ENCODE measurements at places on chromosomes 5 and 9.

DNA sequence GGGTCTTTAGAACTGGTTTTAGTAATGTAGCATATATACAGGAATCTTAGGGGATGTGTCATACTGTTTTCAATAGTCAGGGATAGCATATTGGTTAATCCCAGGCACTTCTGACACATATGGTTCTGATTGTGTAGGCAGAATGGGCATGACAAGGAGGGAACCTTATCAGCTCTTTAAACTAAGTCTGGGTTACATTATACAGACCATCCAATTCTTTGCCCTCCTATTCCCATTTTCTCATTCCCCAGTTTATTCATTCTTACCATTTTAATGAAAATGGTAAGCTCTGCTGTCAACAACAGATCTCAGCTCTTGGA is 85.1 kb downstream of the NDUFAF2 start:
- no peak for DNase-seq

- peak; percentile 44 for DNase-seq
These were observed 707 bp downstream of the GTF3C5 start for GRCh38 chr9:133031496-133031911.

DNA sequence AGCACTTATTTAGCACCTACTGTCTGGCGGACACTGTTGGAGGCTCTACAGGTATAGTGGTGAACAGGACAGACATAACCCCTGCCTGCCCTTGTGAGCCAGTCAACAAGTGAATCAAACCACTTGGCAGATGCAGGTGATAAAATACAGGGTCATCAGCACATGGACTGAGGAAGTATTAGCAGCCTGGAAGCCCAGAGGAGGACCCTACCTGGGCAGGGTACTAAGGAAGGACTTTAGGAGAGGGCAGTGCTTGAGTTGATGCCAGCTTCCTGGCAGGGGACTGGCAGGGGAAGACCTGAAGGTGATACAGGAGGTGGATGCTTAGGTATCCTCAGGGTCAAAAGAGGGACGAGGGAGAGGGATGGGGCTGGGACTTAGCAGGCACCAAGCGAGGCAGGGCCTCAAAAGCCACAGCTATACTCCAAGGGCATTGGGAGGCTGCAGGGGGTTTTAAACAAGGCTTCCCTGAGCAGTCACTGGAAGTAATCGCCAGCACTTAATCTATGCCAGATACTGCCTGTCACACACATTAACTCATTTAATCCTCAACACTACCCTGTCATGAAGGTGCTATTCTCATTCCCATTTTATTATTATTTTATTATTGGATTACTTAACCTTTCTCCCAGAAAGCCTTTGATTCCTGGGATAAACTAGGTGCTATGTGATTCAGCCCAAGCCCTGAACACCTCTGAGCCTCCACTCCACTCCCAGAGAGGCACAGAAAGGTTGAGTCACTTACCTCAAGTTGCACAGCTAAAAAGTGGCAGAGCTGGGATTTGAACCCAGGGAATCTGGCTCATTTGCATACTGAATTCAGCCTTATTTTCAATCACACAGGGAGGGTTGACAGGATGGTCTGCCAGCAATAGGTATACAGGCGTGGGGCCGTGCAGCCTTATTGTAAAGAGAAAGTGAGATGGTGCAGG is 63.8 kb upstream of the ORM1 start:
- DNase-seq = no peak

DNA sequence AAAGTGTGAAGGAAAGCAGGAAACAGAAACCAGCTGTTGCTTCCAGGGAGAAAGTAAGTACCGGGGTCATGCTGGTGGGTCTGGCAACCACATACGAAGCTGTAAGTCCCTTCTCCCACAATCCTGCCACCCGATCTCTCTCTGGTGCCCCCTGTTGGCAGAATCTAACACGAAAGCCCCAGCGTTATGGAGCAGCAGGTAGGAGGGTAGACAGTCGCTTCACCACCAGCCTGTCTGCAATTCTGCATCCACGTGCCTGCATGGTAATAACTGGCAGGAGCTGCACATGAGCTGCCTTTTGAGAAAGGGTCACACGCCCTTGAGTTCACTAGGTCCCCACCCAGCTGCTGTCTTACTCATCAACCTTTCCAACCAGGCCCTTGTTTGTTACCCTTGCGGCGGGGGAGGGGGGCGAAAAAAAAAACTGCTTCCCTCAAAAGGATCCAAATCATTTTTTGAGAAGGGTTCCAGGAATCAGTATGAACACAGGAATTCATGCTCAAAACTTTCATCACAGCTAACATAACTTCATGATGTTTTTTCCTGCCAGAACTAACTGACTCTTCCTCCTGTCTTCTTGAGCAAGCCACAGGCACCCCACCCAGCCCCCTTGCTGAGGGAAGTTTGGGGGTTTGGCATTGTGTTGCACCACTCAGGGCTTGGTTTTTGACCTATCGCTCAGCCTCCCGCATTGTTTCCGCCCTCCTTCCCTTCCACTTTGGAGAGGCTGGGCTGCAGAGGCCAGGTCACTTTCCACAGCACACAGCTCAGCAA is 19.6 kb upstream of the TMEM252 start:
- peak; percentile 69 for DNase-seq

DNA sequence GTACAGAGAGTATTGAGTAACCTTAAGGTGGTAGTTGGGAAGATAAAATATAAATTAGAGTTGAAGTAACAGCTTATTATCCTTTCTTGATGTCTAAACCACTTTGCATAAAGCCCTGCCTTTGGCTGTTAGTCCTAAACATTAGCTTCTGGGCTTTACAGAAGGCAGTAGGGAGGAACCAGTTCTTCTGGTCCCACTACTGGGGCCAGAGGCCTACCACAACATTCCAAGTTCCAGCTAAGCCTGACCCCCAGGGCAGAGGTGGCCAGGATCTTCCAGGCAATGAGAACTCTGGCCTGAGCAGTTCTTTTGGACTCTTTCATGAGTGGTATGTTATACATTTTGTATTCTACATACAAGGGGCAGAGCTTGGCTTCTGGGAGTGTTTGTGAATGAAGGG is 26.1 kb downstream of the DNAI1 start:
- no peak for DNase-seq

DNA sequence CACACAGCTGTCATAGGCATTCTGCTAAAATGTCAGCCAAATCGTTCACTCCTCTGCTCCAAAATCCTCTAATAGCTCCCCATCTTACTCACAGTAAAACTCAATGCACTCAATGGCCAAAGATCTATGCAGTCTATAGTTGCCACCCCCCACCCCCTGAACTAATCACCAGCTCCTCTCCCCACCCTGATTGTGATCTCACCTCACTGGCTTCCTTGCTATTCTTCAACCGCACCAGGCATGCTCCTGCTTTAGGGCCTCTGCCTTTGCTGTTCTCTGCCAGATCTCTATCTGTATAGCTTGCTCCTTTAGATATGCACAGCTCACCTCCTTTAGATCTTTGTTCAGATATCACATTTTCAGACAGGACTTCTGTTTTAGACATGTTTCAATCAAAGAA is 33.2 kb upstream of the SNX2 start:
- no peak for DNase-seq

GRCh38 chr9:131633491-131634031 is 88.2 kb downstream of the PRRT1B start:
- DNase-seq = no peak

- DNase-seq = no peak
These were observed 10.0 kb upstream of the AGPAT2 start for GRCh38 chr9:136697146-136697820.

GRCh38 chr5:100600298-100600994 is 65.3 kb downstream of the FAM174A start:
- DNase-seq = no peak

DNA sequence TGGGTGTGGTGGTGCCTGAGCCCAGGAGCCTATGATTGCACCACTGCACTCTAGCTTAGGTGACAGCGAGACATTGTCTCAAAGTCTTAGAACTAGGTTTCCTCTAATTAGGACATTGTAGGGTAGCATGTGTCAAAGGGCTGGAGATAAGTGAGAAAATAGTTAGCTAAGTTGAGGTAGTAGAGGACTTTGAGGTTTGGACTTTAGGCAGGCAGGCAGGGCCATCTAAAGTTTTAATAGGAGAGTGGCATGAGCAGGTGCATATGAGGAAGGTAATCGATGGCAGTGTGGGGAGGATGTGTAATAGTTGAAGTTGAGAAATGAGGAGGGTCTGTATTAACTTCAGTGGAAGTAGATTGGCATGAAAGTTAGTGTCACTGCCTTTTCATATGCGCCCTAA is 21.1 kb downstream of the CNOT6 start:
- no peak for DNase-seq

- no peak for DNase-seq
These were observed 94.6 kb upstream of the KLF4 start for GRCh38 chr9:107584186-107584585.

DNA sequence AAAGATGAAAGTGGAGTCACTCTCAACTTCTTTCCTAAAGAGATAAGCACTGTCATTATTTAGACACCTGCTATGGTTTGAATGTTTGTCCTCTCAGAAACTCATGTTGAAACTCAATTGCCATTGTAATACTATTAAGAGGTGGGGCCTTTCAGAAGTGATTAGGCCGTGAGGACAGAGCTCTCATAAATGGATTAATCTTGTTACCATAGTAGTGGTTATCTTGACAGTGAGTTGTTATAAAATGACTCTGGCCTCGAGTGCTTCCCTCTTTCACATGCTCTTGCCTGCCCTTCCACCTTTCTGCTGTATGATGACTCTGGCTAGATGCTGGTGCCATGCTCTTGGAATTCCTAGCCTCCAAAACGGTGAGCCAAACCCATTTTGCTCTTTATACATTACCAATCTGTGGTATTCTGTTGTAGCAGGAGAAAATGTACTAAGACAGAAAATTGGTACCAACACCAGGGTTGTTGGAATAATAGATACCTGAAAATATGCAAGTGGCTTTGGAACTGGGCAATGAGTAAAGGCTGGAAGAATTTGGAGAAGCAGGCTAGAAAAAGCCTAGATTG is 38.0 kb downstream of the GDA start:
- no peak for DNase-seq

DNA sequence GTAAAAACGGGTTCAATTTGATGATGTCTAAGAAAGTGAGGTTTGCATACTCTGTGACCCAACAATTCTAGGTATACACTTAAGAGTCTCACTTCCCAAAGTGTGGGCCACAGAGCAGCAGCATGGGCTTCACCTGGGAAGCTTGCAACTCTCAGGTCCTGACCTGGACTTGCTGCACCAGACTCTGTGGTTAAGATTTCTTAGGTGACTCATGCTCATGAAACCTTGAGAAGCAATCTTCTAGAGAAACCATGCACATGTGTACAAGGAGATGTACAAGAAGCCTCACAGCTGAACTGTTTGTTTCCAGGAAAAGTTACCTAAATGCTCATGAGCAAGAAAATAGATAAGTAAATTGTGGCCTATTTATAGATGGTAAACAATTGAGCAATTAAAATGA is 30.0 kb downstream of the DNAJC21 start:
- peak; percentile 16 for DNase-seq

- DNase-seq = no peak
These were observed 128.6 kb downstream of the SPATA31D1 start for GRCh38 chr9:82117026-82117811.

DNA sequence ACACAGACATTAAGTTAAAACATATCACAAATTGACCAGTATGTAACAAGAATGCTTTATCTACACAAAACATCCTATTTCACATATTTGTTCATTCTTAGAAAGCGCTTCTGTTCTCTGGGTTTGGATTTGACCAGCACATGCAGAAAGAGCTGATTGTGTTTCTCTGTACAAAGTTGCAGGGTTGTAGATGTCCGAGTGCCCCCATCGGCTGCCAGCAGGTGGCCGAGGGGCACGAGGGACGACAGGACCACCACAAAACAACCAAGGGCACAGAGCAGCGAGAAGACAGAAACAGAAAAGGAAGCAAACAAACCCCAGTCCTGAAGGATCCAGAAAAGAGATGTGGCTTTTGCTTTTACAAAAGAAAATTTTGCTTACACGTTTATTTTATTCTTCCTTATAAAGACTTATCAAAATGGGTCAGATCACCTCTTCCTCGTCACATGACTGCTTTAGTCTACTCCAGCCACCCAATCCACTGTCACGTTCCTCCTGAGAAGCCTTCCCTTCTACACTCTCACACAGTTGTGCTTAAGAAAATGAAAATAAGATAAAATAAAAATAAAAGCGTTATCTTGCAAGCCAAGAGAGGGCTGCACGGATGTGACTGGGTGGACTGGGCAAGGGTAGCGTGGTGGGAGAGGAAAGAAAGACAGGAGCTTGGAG is 9.5 kb downstream of the OTP start:
- DNase-seq = no peak

DNA sequence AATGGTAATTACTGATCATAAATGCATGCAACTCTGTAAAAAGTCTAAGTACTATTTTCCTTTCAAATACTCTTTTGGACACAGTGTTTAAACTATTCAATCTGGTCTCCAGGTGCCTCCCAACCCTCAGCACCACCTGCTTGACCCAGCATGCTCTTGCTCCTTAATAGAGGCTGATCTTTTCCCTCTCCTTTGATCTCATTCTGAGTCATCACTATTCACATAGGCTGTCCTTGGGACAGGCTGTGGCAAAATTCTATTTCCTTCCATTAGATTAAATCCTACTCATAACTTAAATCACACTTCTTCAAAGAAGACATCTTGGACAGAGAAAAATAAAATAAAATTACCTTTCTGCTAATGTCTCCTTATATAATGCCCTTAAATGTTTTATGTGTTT is 199.4 kb upstream of the ST8SIA4 start:
- no peak for DNase-seq

DNA sequence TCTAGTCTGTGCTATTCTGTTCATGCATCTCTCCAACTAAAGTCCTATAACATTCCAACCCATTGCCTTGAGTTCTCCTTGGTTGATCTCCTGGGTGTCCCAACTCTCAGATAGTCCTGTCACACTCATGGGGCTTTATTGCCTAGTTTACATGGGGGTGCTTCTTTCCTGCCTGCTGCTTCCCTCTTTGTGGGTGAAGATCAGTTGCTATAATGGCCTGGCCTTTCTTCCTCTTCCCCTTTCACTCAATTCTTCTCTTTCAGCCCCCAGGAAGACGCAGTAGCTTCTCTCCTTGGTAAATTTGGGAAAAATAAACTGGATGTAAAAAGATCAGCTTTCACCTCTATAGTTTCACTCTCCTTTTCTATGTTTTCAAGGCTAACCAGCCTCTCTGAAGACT is 66.5 kb downstream of the PTCD2 start:
- no peak for DNase-seq

- DNase-seq = peak; percentile 14
These were observed 11.8 kb upstream of the MRNIP start for GRCh38 chr5:179870403-179870903.

GRCh38 chr9:92771309-92771708 is 6.7 kb upstream of the BICD2 start:
- no peak for DNase-seq

GRCh38 chr5:98454407-98454806 is 319.1 kb upstream of the RGMB start:
- DNase-seq = no peak
